ENCODE measurements at places on chromosomes 4 and X. TPM values are rescaled to one million over a fixed set of nuclear protein-coding genes. Genes with fewer than 3 reads are reported as not detected.

DNA sequence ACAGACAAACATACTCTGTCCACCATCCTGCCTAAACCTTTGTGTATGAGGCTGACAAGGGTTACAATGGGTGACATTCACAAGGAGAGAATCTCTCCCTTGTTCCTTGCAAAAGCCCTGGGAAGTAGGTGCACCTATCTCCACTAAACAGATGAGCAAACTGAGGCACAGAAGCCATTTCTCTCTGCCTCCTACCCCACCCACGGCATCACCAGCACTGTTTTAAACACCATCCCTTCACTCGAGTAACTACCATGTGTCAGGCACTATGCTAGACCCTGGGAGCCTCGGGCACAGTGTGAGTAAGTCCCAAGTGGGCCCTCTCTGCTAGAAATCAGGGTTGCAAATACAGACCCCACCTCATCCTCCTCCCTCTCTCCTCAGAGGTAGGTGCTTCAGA is 899 bp downstream of the LYAR start:
- peak; percentile 37 for DNase-seq

- no peak for DNase-seq
These were observed 352.3 kb downstream of the GRXCR1 start for GRCh38 chr4:43244688-43245382.

DNA sequence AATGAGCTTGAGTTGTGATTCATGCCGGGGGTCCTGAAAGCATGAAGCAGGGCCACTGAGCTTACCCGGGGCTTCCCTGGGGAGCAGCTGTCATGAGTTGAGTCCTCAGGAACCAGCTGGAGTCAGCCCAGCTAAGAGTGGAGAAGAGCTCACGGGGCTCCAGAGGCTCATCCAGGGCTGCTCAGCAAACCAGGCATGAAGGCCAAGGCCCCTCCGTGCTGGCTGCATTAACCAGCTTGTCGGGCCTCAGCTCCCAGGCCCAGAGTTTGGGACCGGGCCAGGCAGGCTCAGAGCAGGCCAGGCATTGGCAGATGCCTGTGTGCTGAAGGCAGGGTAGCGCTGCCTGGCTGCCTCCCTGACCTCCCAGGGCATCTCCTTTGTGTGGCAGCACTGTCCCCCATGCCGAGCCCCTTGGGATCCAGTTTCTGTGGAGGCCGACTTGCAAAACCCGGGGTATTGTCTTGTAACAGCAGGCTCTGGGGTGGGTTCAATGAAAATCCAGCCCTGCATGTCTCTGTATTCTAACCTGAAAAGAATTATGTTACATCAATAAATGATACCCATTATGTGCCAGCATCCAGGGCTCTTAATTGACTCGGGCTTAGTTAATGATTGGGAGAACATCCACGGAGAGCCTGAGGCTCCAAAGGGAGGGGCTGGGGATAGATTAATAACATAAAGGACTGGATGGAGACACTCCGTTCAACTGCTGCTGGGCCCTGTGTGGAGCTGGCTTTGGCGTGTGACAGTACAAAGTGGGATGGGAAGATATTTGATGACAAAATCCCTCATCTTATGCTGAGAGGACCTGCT is 68.0 kb upstream of the MSX1 start:
- peak; percentile 75 for DNase-seq

GRCh38 chr4:44914748-44915147 is 188.4 kb upstream of the GNPDA2 start:
- no peak for DNase-seq

The ITGB1BP2 gene
- total RNA-seq = 0.22 TPM

The TMEM150C gene
- 0.22 TPM for total RNA-seq

Measured in GM23248 (cell line).